H7 (cell line): ENCODE measurements at places on chromosomes 3 and 15.

DNA sequence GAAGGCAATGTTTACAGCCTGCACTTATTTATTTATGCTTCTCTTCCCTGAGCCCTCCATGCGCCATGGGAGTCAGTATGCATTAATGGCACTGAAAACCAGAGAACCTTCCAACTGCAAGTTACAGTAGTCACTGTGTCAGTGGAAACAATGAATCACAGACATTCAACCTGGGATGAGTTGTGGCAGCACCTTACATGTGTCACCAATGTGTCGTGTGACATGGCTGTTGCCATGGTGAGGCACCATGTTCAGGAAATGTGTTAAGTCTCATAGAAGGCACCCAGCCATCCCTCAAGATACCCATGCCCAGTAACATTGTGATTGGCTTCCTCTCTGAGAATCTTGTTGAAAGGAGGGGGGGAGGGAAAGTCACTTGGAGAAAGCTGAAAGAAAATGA is 105.0 kb downstream of the FOXP1 start:
- DNase-seq, result no peak

GRCh38 chr15:28098766-28099554 is at the start of gene OCA2:
Gene OCA2, minus strand, starts transcription at chr15:28099315. Its CDS starts 17,441 bp downstream, at chr15:28081874.
- peak; percentile 98 for DNase-seq

DNA sequence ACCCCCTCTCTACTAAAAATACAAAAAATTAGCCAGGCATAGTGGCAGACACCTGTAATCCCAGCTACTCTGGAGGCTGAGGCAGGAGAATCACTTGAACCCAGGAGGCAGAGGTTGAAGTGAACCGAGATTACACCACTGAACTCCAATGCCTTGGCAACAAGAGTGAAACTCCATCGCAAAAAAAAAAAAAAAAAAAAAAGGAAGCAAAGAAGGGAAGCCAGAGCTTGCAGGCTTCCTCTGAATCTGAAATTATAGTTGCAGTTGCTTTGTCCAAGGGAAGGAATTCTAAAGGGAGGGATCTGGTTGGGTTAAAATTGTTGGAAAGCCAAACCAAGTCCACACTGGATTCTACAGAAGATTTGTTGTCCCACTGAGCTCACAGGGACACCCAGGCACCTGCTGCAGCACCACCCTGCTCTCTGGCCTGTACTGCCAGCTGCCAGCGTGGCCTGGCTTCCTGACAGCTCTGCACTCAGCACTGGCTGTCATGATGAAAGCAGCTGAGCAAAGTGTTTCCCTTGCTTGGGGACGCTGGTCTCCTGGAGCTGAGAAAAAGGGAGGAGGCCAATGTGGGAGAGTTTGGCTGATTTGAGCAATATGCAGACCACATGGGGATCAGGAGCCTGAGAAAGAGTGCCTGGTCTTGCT is 88.8 kb upstream of the HES1 start:
- no peak for DNase-seq

DNA sequence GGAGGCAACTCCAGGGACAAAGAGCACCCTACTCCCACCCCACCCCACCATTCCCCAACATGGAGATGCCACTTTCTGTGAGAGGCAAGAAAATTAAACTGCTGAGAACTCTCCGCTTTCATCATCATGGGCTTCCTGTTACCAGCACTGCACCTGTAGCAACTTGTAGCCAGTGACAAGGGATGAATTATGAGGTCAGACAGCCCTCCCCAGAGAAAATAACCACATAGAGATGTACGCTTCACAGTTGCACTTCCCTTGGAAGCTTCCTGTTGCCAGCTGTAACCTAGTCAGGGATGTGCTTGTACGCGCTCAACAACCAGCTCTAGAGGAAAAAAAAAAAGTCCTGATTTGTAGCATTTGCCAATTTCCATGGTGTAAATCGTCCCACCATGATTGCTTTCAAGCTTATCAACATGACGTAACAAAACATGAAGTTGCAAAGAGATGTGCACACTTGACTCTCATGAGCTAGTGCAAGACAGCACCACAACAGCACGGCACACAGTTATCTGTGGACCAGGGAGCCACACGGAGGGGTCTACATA is 145.4 kb downstream of the RAB11A start:
- DNase-seq, result no peak

DNA sequence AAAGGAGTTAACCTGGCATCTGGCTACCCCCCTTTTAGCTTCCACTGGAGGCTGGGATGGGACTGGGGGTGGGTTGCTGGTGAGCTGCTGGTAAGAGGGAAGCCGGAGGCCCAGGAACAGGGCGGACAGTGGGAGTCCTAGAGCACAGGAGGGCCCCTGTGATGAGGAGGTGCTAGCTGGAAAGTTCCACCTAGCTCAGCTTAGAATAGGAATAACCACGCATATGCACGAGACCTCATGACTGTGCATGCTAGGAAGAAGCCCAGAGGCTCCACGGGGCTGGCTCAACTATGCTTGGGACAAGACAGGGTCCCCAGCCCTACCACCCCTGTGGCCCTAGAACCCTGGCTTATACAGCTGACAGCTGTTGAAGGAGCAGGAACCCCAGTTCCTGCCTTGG is 34.1 kb downstream of the LINGO1 start:
- DNase-seq, result no peak

GRCh38 chr15:76972389-76973361 is 22.3 kb upstream of the PSTPIP1 start:
- no peak for DNase-seq

DNA sequence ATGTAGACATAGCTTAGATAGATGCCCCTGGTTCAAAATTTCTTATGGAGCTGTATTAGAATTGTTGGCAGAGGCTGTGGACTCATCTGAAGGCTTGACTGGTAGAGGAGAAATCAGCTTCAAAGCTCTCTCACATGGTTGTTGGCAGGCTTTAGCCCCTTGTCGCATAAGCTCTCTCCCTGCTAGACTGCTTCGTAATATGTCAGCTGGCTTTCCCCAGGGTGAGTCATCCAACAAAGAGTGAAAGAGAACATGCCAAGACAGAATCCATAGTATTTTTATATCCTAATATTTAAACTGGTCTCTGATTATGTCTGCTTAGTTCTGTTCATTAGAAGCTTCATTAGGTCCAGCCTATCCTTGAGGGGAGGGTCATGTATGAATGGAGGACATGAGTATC is 427.4 kb upstream of the NAALADL2 start:
- DNase-seq, result no peak

GRCh38 chr15:59998950-59999611 is 5.0 kb upstream of the FOXB1 start:
- DNase-seq, result peak; percentile 78

- no peak for DNase-seq
Measured at GRCh38 chr3:132756108-132756650, 34.0 kb upstream of the NPHP3 start.

DNA sequence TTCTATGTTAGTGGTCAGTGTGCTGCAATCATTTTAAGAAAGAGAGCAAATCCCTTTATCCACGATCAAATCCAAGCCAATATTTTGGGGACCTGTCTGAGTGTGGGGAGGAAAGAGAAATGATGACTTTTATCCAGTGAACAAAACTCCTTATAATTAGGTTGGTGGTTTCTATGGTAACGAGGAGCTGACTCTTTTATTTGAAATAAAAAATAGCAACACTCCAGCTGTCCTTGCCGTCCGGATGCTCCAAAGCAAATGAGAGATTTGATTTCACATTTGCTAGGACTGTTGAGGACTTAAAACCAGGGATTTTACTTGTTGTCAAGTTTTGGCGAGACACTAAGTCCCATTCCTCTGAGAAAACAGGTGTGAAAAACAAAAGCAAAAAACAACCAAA is 154.0 kb upstream of the PRICKLE2 start:
- no peak for DNase-seq
